K562 (cell line): ENCODE measurements at places on chromosomes 2 and 18. TPM values are rescaled to one million over a fixed set of nuclear protein-coding genes. Genes with fewer than 3 reads are reported as not detected.

Gene LYPD1
- not detected in 2 replicates for total RNA-seq

Gene TNFAIP6
- total RNA-seq = not detected in 2 replicates

Gene RFTN2
- not detected in 2 replicates for total RNA-seq

Gene SH3BP4
- 0.22 and 0.27 TPM in 2 replicates for total RNA-seq

Gene TMEM237
- total RNA-seq = 13.5 and 14.3 TPM in 2 replicates

Gene SKA1
- total RNA-seq = 38.1 and 41.2 TPM in 2 replicates

Gene CNGA3
- not detected in 2 replicates for total RNA-seq

Gene GPR35
- 0.20 and 0.33 TPM in 2 replicates for total RNA-seq

Gene FSHR
- total RNA-seq = not detected in 2 replicates

Gene TMEM17
- 0.58 and 1.2 TPM in 2 replicates for total RNA-seq

Gene SAP130
- 29.5 and 33.4 TPM in 2 replicates for total RNA-seq

Gene MYO5B
- total RNA-seq = 0.13 and 0.27 TPM in 2 replicates

Gene KCNG3
- total RNA-seq = not detected in 2 replicates

Gene CMPK2
- 7.2 and 7.9 TPM in 2 replicates for total RNA-seq
